ENCODE measurements at places on chromosomes 1 and 21.
A peak's percentile ranks its signal among the peaks of the same experiment; 100 is the strongest.

DNA sequence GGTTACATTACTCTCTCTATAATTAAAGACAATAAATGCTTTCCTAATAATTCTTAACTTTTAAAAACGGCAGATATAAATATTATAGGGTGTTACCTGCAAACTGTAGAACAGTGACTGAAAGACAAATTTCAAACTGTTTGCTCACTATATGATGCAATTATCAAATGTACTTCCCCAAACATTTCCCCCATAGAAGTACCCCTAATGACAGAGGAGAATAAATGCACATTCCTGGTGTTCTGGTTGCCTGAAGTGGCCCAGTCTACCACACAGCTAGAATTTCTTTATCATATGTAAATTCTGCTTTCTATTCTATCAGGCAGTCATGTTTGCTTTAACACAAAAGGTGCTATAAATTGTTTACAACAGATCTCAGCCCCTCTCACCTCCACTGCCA lies 70.4 kb downstream of the VAV3 start:
- no peak for DNase-seq
- peaks cover 22% of the 10 kb centered on the region for H3K4me1 ChIP-seq
- no peak overlapping the region for H3K4me3 ChIP-seq

GRCh38 chr1:203871114-203871880 lies 9.9 kb downstream of the SNRPE start:
- no peaks in the 10 kb centered on the region for H3K4me1 ChIP-seq
- no peaks in the 10 kb centered on the region for H3K27me3 ChIP-seq
- peak; percentile 29 for DNase-seq
- H3K27ac ChIP-seq = no peak overlapping the region
- no peak overlapping the region for H3K4me3 ChIP-seq
- peaks cover 44% of the 10 kb centered on the region for H3K36me3 ChIP-seq

DNA sequence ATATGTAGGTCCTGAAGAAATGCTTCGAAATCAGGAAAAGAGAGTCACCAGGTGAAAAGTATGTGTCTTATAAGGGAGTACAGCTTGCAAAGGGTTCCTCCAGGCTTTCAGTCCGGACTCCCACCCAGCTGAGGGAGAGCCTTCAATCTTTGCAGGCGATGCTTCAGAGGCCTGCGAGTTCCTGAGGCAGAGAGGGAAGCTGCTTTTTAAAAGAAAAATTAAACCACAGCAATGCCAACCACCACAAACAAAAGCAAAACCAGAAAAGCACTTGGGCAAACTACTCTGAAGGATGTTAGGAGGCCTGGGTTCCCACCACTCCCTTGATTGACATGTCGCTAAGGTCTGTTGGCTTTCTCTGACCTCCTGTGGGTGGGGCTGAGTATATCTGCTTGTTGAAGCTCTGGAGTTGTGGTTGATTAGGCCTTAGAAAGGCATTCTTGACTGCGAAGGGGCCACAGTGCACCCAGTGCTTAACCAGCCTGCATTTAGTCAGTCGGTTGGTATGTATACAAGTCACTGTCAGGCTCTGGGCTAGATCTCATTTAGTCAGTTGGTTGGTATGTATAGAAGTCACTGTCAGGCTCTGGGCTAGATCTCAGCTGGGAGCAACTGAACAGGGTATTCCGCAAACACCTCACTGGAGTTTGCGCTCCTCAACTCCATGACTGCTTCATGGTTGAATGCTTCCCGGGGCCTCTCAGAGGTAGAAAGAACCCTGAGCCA lies 1.2 kb downstream of the NIPAL3 start:
- DNase-seq = peak; percentile 84
- peak overlapping the region; percentile 88 for H3K27ac ChIP-seq
- no peaks in the 10 kb centered on the region for H3K27me3 ChIP-seq
- peak overlapping the region; percentile 86 for H3K4me3 ChIP-seq

GRCh38 chr1:179142889-179143299 lies 61.0 kb downstream of the TOR3A start:
- H3K4me1 ChIP-seq = peaks cover 39% of the 10 kb centered on the region
- H3K27me3 ChIP-seq = no peaks in the 10 kb centered on the region
- H3K4me3 ChIP-seq = no peak overlapping the region
- peaks cover 6% of the 10 kb centered on the region for H3K36me3 ChIP-seq
- peak overlapping the region; percentile 7 for H3K27ac ChIP-seq

GRCh38 chr1:38716229-38716628 lies 143.3 kb downstream of the RRAGC start:
- no peak overlapping the region for H3K4me3 ChIP-seq
- no peak for DNase-seq
- H3K27me3 ChIP-seq = peaks cover 19% of the 10 kb centered on the region
- H3K4me1 ChIP-seq = no peaks in the 10 kb centered on the region

GRCh38 chr1:245807306-245807705 lies 652.5 kb downstream of the KIF26B start:
- H3K4me3 ChIP-seq = no peak overlapping the region
- no peaks in the 10 kb centered on the region for H3K27me3 ChIP-seq
- DNase-seq = no peak
- peaks cover 7% of the 10 kb centered on the region for H3K4me1 ChIP-seq
- H3K36me3 ChIP-seq = no peaks in the 10 kb centered on the region

DNA sequence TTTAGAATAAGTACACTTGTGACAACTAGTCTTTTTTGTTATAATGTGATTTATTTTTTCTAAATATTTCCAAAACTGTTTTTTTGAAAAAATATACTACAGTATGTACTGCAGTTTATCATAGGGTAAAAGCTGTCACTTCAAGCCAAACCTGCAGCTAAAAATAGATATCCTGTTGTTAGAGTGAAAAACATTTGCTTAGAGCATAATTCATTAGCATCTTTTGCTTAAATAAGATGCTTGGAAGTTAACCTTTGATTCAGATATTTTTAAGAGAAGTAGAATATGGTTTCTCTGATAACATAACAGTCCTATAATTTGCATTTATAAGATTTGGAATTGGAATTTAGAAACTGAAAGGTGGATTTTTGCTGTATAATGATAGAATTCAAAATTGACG lies 21.5 kb downstream of the PRKACB start:
- peak overlapping the region; percentile 13 for H3K4me3 ChIP-seq
- no peaks in the 10 kb centered on the region for H3K27me3 ChIP-seq

GRCh38 chr1:165352442-165353293 lies 3.8 kb downstream of the LMX1A start:
- no peak for DNase-seq
- H3K4me3 ChIP-seq = no peak overlapping the region
- H3K27me3 ChIP-seq = peaks cover 91% of the 10 kb centered on the region
- H3K36me3 ChIP-seq = no peaks in the 10 kb centered on the region

DNA sequence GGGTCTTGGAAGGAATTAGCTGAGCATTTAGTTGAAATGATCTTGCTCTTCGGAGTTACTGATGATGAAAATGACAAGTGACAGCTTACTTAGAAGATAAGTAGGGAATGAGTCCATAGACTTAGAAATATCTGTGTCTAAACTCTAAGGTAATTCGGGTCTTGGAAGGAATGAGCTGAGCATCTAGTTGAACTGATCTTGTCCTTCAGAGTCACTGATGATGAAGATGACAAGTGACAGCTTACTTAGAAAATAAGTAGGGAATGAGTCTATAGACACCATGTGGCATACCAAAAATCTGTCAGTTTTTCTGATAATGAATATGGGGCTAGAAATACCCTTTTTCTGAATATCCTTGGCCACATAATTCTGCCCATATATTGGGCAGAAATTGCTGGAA lies 14.7 kb downstream of the CTTNBP2NL start:
- no peak overlapping the region for H3K27ac ChIP-seq
- no peak overlapping the region for H3K4me3 ChIP-seq
- H3K36me3 ChIP-seq = no peaks in the 10 kb centered on the region
- H3K27me3 ChIP-seq = no peaks in the 10 kb centered on the region

DNA sequence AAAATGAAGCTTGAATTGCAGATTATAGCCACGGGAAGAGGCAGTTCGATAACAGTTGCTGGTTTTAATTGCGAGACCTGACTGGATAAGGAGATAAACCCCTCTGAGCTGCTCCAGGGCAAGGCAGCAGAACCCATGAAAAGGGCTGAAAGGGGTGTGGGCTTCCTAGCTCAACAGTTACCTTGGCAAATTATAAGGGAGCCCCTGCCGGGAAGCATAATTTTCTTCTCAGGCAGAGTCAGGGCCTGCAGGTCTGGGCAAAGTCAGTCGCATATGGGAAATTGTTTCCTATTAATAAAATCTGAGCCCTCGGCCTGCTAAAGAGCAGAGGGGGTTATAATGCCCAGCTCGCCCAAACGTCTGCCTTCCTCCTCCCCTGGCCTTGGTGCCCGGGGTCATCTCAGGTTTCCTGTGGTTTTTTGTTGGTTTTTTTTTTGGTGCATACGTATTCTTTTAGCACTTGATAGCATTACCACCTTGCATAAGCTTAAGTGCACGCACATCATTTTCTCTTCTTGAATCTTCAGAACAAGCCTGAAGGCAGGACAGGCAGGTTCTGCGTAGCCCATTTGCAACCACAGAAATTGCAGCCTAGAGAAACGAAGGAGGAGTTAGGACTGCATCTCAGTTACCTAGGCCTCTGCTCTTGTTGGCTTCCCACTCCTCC lies 33.9 kb upstream of the SELENON start:
- H3K36me3 ChIP-seq = peaks cover 34% of the 10 kb centered on the region
- H3K27me3 ChIP-seq = peaks cover 6% of the 10 kb centered on the region
- H3K4me3 ChIP-seq = no peak overlapping the region
- H3K27ac ChIP-seq = no peak overlapping the region

DNA sequence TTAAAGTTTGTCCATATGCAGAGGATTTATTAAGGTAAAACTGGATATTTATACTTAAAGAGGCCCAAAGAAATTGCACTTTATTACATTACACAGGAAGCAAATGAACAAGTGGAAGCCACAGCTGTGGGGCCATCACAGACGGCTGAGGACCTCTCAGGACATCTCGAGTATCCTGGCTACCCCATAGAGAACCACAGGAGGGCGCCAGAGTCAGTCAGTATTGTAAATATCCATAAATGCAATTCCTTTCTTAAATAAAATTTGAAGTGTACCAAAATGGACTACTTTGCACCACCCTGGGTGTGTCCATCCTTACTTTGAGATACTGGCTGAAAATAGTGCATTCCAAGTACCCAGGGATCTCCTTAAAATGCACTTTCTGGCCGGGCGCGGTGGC lies 257.2 kb downstream of the MRPL39 start:
- peak; percentile 33 for DNase-seq
- no peaks in the 10 kb centered on the region for H3K36me3 ChIP-seq
- H3K4me3 ChIP-seq = no peak overlapping the region
- H3K27ac ChIP-seq = no peak overlapping the region
- H3K4me1 ChIP-seq = no peaks in the 10 kb centered on the region

DNA sequence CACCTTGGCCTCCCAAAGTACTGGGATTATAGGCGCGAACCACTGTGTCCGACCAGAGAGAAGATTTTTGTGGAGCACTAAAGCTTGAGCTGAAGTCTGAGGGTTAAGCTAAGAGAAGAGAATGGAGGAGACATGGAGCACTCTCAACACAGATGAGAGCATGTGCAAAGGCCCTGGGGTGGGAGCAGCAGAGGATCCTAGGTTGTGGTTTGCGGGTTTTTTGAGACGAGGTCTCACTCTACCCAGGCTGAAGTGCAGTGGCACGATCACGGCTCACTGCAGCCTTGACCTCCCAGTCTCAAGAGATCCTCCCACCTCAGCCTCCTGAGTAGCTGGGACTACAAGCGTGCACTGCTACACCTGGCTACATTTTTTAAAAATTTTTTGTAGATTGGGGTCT lies 30.5 kb downstream of the FBXO2 start:
- no peaks in the 10 kb centered on the region for H3K4me1 ChIP-seq
- no peak for DNase-seq
- H3K4me3 ChIP-seq = no peak overlapping the region
- H3K36me3 ChIP-seq = no peaks in the 10 kb centered on the region
- H3K27ac ChIP-seq = no peak overlapping the region
- H3K27me3 ChIP-seq = peaks cover 38% of the 10 kb centered on the region

DNA sequence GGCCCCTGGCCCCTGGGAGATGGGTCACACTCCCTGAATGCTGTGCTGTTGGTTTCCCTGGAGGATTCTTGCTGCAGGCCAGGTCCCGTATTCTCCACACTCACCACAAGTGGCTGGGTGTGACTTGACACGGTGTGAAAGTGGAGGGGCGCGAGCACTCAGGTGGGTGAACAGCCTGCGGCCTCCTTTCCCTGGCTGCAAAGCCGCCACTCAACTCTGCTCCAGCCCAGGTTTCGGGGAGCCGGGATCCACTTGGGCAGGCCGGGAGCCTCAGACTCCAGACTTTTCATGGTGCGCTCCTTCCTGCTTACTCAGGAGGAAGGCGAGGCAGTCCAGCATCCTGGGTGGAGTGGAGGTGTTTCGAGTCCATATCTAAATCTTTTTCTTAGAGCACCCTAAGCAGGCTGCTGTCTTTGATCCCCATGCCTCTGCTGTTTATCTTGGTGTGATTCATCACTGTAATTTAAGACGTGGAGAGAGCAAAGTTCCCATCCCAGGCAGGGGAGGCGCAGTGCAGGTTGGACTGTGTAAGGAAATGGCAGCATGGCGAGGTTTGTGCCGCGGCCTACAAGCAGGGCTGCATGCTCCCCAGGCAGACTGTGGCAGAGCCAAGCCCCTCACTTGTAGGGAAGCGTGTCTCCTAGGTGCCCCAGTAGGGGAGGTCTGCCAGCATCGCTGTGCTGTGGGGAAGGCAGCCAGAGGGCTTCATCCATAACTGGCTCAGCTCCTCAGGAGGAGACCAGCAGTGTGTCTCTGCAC lies 29.6 kb downstream of the VANGL1 start:
- no peak for DNase-seq
- H3K4me1 ChIP-seq = peaks cover 14% of the 10 kb centered on the region
- no peak overlapping the region for H3K27ac ChIP-seq
- H3K36me3 ChIP-seq = peaks cover 16% of the 10 kb centered on the region

DNA sequence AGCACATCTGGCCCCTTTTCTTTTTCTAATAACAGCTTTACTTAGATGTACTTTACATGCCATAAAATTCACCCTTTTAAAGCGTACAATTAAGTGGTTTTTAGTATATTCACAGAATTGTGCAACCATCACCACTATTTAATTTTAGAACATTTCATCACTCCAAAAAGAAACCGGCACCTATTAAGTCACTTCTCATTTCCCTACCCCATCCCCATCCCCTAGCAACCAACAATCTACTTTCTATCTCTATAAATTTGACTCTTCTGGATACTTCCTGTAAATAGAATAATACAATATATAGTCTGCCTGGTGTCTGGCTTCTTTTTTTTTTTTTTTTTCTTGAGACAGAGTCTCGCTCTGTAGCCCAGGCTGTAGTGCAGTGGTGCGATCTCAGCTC lies 59.5 kb upstream of the ENAH start:
- H3K4me1 ChIP-seq = no peaks in the 10 kb centered on the region
- no peak overlapping the region for H3K4me3 ChIP-seq
- H3K27me3 ChIP-seq = peaks cover 13% of the 10 kb centered on the region
- H3K27ac ChIP-seq = no peak overlapping the region
- H3K36me3 ChIP-seq = no peaks in the 10 kb centered on the region
- DNase-seq = no peak

DNA sequence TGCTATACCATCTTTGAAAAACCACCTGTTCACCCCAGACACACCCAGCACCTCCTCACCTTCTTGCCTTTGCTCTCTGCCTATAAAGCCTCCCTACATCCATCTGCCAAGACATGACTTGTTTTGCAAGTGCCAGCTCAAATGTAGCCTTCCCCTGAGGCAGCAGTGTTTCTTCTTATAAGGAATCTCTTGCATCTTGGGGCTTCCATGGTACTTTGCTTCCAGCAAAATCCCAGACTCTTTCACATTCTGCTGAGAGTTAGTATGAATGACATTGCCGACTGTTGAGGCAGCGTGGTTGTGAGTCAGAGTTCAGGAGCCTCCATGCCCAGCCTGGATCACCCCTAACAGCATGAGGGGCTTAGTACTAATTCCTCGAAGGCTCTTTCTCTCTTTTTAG lies 217.4 kb upstream of the RUNX1 start:
- no peaks in the 10 kb centered on the region for H3K4me1 ChIP-seq
- no peak overlapping the region for H3K27ac ChIP-seq
- no peaks in the 10 kb centered on the region for H3K36me3 ChIP-seq

- H3K27ac ChIP-seq = no peak overlapping the region
- peaks cover 5% of the 10 kb centered on the region for H3K4me1 ChIP-seq
Observed at GRCh38 chr1:45356186-45356585, 15.9 kb upstream of the MUTYH start.

Measured in activated naive CD4-positive, alpha-beta T cell treated with anti-CD3 and anti-CD28 coated beads, Interleukin-2, amount 10 ng/mL, durations not matched to agents 7 days and 5 days (primary cell).